A375 (cell line): ENCODE measurements at places on chromosomes 11 and 22. TPM values are rescaled to one million over a fixed set of nuclear protein-coding genes. Genes with fewer than 3 reads are reported as not detected.

Gene WNT7B
- 0.53 TPM in 1 of 2 replicates, not detected in the other for total RNA-seq

Gene WNT11
- total RNA-seq: 0.16 and 0.19 TPM in 2 replicates

Gene B4GALNT4
- 42.6 and 50.4 TPM in 2 replicates for total RNA-seq

Gene KDELR3
- 15.7 and 19.6 TPM in 2 replicates for total RNA-seq

Gene APIP
- total RNA-seq: 39.0 and 45.9 TPM in 2 replicates

Gene KDM4D
- 1.4 and 1.6 TPM in 2 replicates for total RNA-seq

Gene TPBGL
- not detected in 2 replicates for total RNA-seq

Gene STIM1
- 9.6 and 11.0 TPM in 2 replicates for total RNA-seq

Gene ZFTA
- 18.9 and 21.4 TPM in 2 replicates for total RNA-seq

Gene CCDC117
- total RNA-seq: 8.2 and 8.5 TPM in 2 replicates

Gene SCGB1D2
- not detected in 2 replicates for total RNA-seq

Gene RFPL2
- not detected in 2 replicates for total RNA-seq

Gene C11orf87
- total RNA-seq: not detected in 2 replicates

Gene TSSK2
- total RNA-seq: not detected in 2 replicates

Gene MS4A6E
- total RNA-seq: not detected in 2 replicates

Gene DGAT2
- total RNA-seq: 3.9 and 7.3 TPM in 2 replicates

Gene MUC6
- total RNA-seq: 0.08 TPM in 1 of 2 replicates, not detected in the other

Gene PNPLA2
- total RNA-seq: 42.8 and 50.9 TPM in 2 replicates

Gene SLC22A12
- not detected in 2 replicates for total RNA-seq

Gene EHF
- 0.58 and 0.68 TPM in 2 replicates for total RNA-seq

Gene NAT10
- total RNA-seq: 48.2 and 53.8 TPM in 2 replicates

Gene CCDC157
- total RNA-seq: 1.8 and 4.1 TPM in 2 replicates

Gene NXPE2
- not detected in 2 replicates for total RNA-seq

Gene ZBED5
- total RNA-seq: 16.8 and 21.9 TPM in 2 replicates

Gene ARHGAP32
- total RNA-seq: 9.0 and 9.4 TPM in 2 replicates

Gene OR5A1
- not detected in 2 replicates for total RNA-seq

Gene SMC1B
- total RNA-seq: not detected in 2 replicates

Gene IPO7
- 65.6 and 67.1 TPM in 2 replicates for total RNA-seq

Gene OR52I2
- total RNA-seq: not detected in 2 replicates

Gene IL10RA
- total RNA-seq: 2.2 TPM in 1 of 2 replicates, not detected in the other

Gene RAB3IL1
- 2.8 and 3.7 TPM in 2 replicates for total RNA-seq

Gene NFAM1
- total RNA-seq: not detected in 2 replicates

Gene MOGAT2
- not detected in 2 replicates for total RNA-seq

Gene C22orf15
- not detected in 2 replicates for total RNA-seq

Gene PIH1D2
- 1.7 and 2.1 TPM in 2 replicates for total RNA-seq

Gene NPTXR
- 0.83 and 1.3 TPM in 2 replicates for total RNA-seq

Gene MRGPRF
- 0.15 TPM in 1 of 2 replicates, not detected in the other for total RNA-seq
